HuH-7.5 (cell line): ENCODE measurements at places on chromosomes 2 and 18.

DNA sequence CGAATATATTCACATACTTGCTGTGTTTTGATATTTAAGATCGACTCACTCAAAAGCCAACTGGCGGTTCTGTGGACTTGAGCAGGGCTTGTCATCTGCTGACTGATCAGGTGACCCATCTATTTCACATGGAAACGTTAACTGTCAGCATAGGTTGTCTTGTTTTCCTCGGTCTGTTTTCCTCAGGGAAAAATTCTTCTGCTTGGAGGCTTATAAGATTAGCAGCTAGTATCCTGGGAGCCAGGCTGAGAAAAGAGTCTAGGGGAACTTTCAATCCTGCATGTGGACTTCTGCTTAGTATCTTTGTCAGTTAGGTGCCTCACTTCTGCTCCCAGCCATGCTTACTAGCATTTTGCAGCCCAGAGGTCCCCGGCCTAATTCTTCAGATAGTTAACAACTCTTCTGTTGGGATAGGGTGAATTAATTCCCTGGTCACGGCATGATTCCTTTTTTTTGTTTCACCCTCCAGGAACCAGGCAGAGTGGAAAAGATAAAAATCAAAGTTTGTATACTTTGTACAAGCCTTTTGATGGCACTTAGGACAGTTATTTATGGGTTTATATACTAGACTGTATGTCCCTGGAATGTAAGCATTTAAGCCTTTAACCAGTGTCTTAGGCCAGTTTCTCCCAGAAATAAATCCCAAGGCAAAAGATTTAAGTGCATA, 226.0 kb downstream of the GULP1 start:
- no peak for DNase-seq

- no peak for DNase-seq
These were observed 56.9 kb downstream of the E2F6 start for GRCh38 chr2:11408959-11409571.

DNA sequence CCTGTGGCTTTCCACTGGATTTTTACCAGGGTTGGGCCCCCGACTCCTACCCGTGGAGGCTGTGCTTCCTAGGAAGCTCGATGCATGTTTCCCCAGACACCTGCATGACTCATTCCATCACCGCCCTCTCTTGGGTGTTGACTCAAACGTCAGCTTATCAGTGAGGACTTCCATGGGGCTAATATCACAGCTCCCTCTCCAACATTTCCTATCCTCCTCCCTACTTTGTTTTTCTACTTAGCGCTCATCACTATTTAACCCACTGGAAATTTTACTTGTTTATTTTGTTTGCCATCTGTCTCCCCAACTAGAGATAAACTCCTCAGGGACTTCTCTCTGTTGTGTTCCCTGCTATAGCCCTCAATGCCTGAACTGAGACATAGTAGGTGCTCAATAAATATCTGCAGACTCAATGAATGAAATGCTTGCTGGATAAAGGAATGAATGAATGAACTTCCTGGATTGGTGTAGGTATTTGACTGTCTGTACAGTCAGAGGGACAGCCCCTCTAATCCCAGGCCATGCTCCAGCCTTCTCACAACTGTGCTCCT, 89.7 kb upstream of the MSH2 start:
- peak; percentile 45 for DNase-seq

- no peak for DNase-seq
These were observed 285.7 kb downstream of the EPHA4 start for GRCh38 chr2:221286406-221286805.

GRCh38 chr2:106020821-106021661, 173.1 kb downstream of the UXS1 start:
- no peak for DNase-seq

- peak; percentile 29 for DNase-seq
These were observed 62.2 kb downstream of the SPIRE1 start for GRCh38 chr18:12595571-12596255.
